ENCODE measurements at places on chromosomes 3 and 15. TPM values are rescaled to one million over a fixed set of nuclear protein-coding genes. Genes with fewer than 3 reads are reported as not detected.

DNA sequence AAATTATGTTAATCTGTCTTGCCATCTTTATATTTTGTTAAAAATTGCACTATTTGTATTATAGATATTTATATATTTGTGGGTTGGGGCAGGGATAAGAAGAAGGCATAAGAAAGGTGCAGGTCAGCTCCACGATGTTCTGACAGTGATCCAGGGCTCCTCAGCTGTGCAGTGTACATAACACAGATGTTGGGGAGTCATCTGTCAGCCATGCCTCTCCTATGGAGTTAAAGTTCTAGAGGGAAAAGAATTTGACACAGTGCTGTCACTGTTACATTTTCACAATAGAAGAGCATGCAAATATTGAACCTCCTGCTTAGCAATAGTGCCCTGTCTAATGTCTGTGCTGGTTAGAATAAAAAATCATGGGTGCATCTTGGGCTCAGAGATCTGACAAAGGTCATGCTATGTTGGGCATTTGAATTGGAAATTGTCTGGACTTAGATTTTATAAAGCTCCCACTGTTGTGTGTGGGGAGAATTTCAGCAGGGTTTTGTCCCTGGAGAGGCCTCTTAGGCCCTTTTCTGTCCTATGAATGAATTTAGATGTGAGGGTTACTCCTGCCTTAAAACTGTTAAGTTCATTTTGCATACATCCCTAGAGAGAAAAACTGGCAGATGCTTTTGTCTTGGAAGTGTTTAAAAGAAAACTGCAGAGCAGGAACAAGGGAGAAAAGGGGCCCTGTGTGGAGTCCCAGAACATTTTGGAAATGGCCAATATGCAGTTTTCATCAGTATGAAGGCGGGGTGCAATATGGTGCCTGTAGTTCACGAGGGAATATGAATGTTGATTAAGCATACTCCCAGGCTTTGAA is 20.4 kb downstream of the CDIN1 start:
- H3K27me3 ChIP-seq, result no peaks in the 10 kb centered on the region
- no peaks in the 10 kb centered on the region for H3K4me1 ChIP-seq
- no peak overlapping the region for H3K27ac ChIP-seq
- H3K36me3 ChIP-seq, result no peaks in the 10 kb centered on the region
- no peak for DNase-seq

DNA sequence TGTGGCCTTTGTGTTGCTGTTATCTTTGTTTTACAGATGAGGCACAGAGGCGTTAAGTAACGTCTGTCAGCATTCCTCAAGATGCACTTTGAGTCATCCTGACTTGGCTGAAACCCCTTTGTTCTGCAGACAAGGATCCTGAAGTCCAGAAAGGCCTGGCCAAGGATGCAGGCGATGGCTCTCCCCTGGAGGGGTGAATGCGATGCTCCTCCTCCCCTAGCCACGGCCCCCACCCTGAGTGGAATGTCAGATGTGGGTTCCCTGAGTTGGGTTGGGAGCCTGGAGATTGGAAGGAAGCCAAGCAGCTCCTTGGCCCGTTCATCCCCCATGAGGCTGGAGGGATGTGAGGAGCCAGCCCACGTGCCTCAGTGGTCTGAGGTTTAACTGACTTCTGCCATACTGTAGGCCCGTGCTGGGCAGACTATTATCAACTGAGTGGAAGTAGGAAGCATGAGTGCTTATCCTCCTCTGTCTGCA is 43.3 kb downstream of the POMGNT2 start:
- no peak for DNase-seq
- H3K36me3 ChIP-seq, result no peaks in the 10 kb centered on the region
- no peaks in the 10 kb centered on the region for H3K4me1 ChIP-seq

DNA sequence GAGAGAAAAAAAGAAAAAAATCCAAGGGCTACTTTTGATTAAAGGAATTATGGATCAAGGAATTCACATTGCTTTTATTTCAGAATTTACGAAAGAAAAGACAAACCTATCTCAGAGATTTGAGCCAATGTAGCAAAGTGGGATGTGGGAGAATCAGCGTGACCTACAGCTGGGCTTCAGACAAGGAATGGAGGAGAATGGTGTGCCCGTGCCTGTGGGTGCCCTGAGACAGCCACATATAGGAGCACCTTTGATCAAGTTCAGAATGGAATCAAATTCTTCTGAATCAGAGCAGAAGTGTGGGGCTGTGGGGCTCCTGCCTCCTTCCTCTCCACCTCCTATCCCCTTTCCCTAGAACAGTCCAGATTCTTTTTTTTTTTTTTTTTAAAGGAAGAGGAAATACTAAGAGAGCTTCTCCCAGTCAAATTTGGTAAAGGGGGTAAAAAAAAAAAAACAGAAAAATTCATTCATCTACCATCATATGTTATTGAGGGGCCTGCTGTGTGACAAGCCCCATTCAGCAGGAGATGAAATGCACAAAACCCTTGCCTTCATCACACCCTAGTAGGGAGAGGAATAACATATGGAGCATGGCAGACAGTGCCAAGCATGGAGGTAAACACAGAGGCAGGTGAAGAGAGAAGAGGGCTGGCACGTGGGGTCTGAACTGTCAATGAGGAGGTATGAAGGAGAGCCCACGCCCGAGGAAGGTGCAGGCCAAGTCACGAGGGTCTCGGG is 25.0 kb upstream of the MUSTN1 start:
- no peaks in the 10 kb centered on the region for H3K4me1 ChIP-seq
- peaks cover 2% of the 10 kb centered on the region for H3K36me3 ChIP-seq
- peak; percentile 2 for DNase-seq

DNA sequence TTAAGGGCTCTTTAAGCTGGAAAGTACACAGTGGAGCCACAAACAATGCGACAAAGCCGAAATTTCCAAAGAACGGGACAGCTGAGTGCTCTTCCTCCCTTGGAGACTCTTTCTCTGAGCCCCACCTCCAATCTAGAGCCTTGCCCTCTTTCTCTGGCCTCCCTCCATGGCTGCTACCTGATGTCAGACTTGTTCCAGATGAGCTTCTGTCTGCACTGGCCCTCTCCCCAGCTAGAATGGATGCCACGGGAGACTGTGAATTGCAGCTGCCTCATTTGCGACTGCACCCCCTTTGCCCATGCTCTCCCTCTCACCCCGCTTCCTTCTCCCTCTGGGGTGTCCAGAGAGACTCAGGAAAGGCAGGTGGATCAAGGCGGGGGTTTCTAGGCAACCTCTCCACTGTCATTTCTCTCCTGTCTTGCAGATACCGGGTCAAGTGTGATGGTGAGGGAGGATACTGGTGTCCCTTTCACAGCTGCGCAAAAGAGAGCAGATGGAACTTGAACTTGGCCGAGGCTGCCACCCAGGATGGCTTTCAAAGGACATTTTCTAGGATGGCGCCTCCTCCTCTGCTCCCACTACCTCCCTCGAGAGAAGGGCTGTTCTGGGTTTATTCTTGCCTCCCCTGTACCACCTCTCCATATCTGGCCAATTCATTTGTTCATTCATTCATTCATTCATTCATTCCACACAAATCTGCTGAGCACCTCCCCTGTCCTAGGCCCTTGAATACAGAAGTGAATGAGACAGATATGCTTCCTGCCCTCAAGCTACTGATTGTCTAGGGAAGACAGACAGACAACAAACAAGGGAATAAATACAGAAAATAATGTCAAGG is 12.8 kb downstream of the ATP2B2 start:
- H3K4me1 ChIP-seq, result no peaks in the 10 kb centered on the region
- DNase-seq, result no peak
- no peak overlapping the region for H3K27ac ChIP-seq
- H3K36me3 ChIP-seq, result no peaks in the 10 kb centered on the region
- no peak overlapping the region for H3K4me3 ChIP-seq

CCDC39 gene
- total RNA-seq, result not detected
